ENCODE measurements at places on chromosomes 16 and 17.

DNA sequence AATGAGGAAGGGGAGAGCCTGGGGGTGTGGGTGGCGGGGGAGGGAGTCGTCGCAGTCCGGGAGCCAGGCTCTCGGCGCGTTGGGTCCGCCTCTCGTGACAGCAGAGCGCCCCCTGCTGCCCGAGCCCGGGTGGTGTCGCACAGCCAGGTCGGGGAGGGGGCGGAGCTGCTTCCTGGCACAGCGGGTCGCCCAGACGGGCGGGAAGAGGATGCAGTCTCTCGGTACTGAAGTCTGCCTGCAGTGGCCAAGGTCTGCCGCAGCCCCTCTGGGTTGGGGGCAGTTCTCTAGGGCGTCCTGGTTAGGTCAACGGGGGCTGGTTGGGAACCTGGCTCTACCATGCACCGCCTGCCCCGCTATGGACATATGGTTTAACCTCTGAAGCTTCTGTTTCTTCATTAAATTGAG is 38.2 kb upstream of the CCDC182 start:
- DNase-seq, result peak; percentile 79

- no peak for DNase-seq
Measured at GRCh38 chr16:72753881-72754280, 294.0 kb downstream of the ZFHX3 start.

GRCh38 chr17:82559566-82560251 is 40.2 kb downstream of the FOXK2 start:
- DNase-seq, result no peak

- DNase-seq, result peak; percentile 52
Measured at GRCh38 chr16:57000271-57001025, 11.1 kb downstream of the NLRC5 start.

GRCh38 chr16:70772493-70772892 is 28.5 kb downstream of the VAC14 start:
- DNase-seq, result no peak

DNA sequence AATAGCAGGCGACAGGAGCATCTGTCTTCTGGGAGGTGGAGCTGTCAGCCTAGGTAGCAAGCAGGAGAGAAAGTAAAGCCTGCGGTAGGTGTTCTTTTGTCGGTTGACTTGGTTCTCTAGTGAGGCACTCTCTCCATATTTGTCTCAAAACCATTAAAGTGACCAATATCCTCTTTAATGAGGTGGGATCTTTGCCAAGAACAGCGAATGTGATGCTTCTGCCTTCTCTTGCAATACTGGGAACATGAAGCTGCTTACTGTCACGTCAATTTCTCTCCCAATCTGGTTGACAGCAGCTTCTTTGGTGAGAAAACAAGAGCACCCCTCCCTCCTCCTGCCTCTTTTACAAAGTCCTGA is 176.7 kb downstream of the ABCC12 start:
- no peak for DNase-seq

- DNase-seq, result no peak
Measured at GRCh38 chr16:88527937-88528743, 42.1 kb upstream of the ZC3H18 start.

GRCh38 chr16:9092282-9092977 is 986 bp downstream of the HAPSTR1 start:
- peak; percentile 56 for DNase-seq

- DNase-seq, result no peak
Measured at GRCh38 chr16:87054154-87054553, 263.0 kb downstream of the C16orf95 start.

GRCh38 chr16:23499801-23500200 is 10.5 kb downstream of the GGA2 start:
- DNase-seq, result no peak

GRCh38 chr16:67660564-67661028 is at the start of gene PARD6A:
TSS of gene PARD6A (plus strand) at chr16:67660960. CDS start at chr16:67661039, 79 bp downstream.
- DNase-seq, result peak; percentile 100

DNA sequence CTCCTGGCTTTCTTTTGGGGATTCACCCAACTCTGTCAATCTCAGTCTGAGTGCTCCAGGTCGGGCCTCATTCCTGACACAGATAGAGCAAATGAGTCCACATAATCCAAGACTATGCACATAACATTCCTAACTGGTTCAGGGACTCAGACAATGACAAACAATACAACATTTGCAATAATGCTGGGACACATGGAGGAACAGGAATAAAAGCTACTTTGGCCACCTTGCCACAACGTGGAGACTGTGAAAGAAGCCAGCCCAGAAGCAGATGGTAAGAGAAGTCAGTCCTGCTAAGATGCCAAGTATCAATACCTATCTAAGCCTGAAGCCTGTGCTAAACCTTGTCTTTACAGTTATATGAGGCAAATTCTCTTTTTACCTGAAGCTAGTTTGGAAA is 39.0 kb downstream of the GLG1 start:
- DNase-seq, result no peak

GRCh38 chr16:88290850-88291830 is 91.6 kb upstream of the ZNF469 start:
- DNase-seq, result no peak

DNA sequence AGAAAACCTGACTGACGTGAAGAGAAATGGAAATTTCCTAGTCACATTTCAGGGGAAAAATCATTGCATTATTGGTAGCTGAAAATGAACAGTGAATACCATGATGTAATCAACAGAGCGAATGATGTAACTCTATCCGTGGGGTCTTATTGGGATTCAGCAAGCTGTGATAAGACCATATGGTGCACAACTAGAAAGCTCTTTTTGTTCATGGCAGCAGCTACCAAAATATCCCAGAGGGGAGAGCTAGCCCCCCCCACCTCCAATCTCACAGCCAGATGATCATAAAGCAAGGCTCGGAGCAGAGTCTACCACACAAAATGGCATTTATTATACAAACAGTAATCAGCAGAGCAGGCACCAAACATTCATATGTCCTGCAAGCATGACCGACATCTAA is 22.2 kb upstream of the DNAH17 start:
- DNase-seq, result no peak

DNA sequence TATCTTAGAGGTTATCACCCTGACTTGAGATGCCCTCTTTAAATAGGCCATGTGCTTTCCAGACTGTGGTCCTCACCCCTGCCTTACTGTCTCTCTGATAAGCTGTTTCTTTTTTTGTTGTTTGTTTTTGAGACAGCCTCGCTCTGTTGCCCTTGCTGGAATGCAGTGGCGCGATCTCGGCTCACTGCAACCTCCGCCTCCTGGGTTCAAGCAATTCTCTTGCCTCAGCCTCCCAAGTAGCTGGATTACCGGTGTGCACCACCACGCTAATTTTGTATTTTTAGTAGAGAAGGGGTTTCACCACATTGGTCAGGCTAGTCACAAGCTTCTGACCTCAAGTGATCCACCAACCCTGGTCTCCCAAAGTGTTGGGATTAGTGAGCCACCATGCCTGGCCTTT is 765 bp upstream of the SEPTIN12 start:
- DNase-seq, result no peak

DNA sequence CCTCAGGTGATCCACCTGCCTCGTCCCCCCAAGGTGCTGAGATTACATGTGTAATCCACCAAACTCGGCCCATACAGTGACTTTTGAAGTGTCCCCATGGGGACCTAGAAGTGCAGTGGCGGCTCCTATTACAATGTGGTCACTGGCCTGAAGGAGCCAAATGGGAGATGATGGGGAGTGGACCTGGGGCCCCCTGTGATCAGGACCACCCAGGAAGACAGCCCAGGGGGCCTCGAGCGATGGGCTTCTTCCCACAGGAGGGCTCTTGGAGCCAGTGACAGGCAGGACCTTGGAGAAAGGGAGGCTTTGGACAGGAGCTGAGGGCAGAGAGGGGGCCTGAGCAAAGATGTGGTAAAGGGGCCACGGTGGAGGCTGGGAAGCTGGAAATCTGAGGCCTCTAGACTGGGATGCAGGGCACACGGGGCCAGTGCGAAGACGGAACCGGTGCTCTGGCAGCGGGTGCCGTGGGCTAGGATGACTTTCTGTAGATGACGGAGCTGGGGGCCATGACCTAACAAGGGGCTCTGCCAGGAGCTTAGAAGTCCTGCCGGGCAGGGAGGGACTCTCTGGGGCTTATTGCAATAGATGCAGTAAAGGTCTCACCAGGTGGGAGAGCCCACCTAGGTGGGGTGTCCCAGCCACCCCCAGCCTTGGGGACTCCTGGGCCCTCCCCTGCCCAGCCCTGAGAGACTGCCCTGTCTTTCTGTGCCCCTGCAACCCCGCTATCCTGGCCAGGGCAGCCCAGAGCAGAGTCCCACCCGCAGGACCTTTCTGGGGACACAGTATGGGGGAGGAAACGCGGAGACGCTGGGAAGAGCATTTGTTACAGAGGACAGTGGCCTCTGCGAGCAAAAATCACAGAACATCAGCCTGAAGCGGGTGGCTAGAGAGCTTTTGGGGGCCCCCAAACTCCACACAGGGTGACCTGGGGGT is 2.7 kb upstream of the C17orf99 start:
- DNase-seq, result no peak

- no peak for DNase-seq
Measured at GRCh38 chr16:24848065-24848464, 2.3 kb downstream of the SLC5A11 start.

DNA sequence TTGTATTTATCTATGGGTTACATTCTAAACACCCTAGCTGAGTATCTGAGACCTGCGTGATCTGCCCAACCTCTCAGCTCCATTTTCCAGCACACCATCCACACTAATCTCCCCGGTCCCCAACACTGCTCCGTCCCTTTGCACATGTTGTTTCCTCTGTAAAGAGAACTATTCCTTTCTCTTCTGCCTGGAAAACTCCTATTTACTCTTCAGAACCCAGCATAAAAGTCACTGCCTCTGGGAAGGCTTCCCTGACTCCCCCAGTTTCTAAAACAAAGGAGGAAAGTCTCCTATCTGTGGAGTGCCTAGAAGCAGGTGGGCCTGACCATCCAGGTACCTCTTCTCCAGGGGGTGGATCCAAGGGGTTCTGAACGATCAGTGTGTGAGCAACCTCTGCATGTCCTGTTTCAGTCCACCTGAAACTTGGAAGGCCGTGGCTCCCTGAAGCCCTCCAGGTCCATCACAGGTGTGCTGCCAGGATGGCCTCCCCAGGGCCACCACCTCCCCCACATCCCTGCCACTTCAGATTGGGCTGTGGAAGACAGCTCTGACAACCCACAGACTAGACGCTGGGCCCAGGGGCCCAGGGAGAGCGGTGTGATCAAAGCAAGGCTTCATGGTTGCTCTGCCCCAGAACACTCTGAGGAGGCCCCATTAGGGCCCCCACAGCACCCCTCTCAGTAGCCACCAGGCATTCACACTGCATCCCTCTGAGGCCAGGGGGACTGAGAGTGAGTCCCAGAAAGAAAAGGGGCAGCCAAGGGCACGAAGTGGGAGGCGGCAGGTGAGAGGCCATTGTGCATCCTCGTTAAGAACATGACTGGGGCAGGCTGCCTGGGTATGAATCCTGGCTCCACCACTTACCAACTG is 20.3 kb downstream of the MPP3 start:
- no peak for DNase-seq

DNA sequence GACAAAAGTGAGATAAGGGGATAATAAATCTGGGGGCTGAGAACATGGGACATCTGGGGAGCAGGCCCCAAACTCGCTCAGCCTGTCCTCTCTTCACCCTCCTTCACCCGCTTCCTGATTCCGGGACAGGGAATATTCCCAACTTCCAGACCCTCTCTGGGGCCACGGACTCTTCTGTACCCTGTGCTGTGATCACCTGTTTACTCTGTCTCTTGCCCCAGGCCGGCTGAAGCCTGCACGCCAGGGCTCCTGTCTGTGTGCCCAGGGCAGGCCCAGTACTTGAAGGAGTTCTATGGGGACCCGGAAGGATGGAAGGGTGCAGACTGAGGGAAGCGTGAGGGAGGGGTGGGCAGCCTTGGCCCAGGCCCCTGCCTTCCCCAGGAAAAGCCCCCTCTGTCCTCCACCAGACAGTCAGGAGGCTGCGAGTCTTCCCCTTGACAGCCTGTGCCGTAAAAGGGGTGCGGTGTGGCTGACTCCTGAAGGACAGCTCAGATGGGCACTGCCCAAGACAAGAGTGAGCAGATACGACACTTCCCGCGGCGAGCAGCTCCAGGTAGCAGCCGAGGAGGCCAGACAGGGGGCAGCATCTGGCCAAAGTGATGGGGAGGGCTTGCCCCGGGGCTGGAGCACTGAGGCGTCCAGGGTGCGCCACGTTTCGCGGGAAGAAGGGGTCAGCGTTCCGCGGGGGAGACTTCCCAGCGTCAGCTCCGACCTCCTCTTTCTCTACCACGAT is 1.0 kb upstream of the CCNF start:
- peak; percentile 61 for DNase-seq

- no peak for DNase-seq
Measured at GRCh38 chr17:64024781-64025731, 4.6 kb upstream of the ICAM2 start.

DNA sequence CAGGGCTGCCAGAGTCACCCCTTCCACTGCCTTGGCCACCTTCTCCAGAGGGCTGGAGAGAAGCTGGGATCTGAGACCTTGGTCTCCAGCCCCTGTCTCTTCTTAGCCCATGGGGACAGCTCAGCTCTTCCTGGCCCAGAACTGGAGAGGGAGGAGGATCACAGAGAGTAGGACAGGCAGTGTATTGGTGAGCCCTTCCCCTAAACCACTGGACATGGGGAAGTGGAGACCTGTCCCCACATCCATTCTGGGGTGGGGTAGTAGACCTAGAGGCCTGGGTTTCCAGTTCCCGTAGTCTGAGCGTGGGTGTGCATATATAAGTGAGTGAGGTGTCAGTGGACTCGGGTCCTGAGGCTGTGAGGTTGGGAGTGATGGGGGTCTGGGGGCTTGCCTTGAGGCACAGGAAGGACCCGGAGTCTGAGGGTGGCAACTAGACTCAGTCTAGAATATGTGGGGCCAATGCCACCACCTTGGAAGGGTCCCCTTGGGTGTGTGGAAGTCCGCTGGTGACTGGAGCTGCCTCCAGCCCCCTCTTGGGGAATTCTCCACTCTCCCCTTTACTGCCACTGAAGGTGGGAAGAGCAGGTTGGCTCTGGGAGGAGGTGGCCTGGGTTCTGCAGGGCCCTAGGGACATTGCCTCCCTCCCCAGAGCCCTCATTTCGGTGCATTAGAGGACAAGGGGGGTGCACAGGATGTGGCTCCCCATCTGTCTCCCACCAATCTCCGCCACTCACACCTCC is 19.9 kb downstream of the GJD3 start:
- DNase-seq, result no peak

GRCh38 chr17:8285270-8286181 is 2.9 kb upstream of the RANGRF start:
- DNase-seq, result no peak

DNA sequence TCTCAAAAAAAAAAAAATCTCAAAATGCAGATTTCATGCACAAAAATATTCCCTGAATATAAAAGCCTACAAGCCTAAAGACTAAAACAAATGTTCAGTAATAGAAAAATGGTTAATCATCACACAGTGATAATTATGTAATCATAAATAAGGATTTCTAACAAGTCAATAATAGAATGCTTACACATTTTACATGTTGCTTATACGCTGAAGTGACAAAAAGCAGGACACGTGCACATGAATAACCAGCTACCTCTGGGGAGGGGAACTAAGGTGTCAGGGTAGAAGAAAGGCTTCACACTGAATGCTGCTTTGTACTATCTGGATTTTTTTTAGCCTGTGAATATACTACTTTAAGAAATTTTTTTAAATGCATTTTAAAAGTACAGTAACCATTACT is 31.1 kb downstream of the HEATR6 start:
- DNase-seq, result no peak
